D721Med (cell line): ENCODE measurements at places on chromosomes 5 and 9.

- DNase-seq = no peak
Observed at GRCh38 chr5:18095061-18095460, 460.8 kb downstream of the TAF11L14 start.

DNA sequence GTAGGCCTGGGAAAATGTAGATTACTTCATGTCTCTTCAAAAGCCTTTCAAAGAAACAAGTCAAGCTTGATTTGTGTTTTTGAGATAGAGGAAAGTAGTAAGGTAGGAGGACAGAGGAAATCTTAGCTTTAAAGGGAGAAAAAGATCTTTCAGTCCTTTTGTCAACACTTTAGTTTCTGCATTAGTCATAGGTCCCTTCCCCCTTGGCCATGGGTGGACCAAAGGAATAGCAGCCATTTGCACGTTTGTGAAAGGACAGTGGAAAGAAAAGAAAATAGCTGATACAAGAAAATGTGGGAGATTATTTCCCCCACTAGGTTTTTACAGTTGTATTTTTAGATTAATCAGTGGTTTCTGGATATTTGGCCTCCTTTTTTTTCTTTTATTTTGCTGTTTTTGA is 121.9 kb upstream of the GRHPR start:
- no peak for DNase-seq

GRCh38 chr9:99057665-99058625 is 47.0 kb upstream of the TGFBR1 start:
- DNase-seq = no peak

DNA sequence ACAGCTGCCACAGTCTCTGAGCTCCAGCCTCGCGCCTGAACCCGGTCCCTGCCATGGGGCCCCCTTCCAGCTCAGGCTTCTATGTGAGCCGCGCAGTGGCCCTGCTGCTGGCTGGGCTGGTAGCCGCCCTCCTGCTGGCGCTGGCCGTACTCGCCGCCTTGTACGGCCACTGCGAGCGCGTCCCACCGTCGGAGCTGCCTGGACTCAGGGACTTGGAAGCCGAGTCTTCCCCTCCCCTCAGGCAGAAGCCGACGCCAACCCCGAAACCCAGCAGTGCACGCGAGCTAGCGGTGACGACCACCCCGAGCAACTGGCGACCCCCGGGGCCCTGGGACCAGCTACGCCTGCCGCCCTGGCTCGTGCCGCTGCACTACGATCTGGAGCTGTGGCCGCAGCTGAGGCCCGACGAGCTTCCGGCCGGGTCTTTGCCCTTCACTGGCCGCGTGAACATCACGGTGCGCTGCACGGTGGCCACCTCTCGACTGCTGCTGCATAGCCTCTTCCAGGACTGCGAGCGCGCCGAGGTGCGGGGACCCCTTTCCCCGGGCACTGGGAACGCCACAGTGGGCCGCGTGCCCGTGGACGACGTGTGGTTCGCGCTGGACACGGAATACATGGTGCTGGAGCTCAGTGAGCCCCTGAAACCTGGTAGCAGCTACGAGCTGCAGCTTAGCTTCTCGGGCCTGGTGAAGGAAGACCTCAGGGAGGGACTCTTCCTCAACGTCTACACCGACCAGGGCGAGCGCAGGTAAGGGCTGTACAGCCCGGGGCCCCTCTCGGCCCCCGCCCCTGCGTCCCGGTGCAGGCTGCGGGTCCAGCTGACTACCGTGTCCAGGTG is 509 bp downstream of the LVRN start:
- DNase-seq = no peak

DNA sequence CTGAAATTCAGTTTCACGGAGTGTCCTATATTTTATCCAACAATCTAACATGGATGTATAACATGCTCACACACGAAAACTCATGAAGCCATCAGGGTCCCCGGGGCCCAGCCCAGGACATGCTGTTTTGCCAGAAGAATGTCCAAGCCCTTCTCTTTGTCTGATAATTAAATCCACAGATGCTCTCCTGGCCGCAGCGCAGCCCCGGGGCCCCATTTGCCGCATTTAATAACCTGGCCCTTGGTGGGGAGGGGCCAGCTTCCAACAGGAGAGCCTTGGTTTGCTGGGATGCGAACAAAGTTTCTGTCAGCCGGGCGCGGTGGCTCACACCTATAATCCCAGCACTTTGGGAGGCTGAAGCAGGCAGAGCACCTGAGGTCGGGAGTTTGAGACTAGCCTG is 30.0 kb downstream of the PLPP7 start:
- DNase-seq = no peak

GRCh38 chr5:12759377-12759776 is 855.1 kb upstream of the CTNND2 start:
- no peak for DNase-seq

DNA sequence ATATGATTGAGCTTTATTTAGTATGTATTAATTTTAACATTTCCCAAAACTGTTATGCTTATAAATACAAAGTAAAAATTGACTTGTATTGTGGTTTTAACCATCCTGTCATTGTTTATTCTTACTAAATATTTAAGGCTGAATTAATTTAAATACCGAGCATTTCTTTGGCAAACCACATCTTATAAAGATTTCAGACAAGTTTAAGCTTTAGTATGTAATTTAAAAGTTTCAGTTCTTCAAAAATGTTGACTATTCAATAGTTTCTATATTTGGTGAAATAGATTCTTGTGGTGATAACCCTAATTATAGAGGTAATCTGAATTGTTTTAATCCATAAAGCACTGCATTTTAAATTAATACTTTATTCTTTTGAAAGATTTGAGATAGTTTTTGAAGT is 65.5 kb downstream of the CCNH start:
- DNase-seq = no peak

- DNase-seq = no peak
Observed at GRCh38 chr9:126471084-126471624, 142.6 kb upstream of the LMX1B start.

GRCh38 chr5:107885601-107886000 is 214.9 kb upstream of the EFNA5 start:
- no peak for DNase-seq

- DNase-seq = no peak
Observed at GRCh38 chr9:76910861-76911260, 4.9 kb upstream of the PRUNE2 start.

DNA sequence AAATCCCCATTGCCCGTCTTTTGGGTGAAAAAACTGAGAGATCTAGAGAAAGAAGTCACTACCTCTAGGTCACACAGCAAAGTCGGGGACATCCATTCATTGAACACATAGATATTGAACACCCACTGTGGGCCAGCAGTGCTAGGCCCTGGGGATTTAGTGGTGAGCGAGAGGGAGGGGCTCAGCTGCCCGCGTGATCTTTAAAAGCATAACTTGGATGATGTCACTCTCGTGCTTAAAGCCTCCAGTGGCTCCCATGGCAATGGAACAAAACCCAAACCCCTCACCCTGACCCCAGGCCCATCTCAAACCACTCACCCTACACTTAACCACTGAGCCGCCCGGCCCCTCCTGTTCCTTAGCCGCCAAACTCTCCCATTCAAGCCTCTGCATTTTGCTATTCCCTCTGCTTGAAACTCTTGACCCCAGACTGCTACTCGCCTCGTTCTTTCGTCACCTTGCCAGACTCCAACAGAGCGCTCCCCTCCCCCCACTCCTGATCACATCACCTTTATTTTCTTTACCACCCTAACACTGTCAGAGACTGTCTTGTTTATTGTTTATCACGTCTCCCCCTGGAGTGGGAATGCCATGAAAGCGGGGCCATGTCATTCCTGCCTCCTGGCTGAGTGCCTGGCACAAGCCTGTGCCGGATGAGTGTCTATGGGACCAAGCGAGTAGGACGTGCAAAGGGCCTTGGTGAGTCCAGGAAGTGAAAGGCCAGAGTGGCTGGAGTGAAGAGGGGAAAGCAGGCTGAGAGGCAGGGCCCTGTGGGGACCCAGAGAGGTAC is 710 bp upstream of the PIP5KL1 start:
- DNase-seq = no peak

DNA sequence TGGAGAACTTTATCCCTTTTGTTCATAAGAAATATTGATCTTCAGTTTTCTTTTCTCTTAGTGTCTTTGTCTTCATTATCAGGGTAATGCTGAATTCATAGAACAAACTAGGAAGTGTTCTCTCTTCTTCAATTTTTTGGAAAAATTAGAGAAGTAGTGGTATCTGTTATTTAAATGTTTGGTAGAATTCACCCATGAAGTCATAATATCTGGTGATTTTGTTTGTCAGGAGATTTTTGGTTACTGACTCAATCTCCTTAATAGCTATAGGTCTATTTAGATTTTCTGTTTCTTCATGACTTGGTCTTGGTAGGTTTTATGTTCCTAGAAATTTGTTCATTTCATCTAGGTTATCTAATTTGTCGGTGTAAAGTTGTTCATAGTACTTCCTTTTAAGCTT is 45.4 kb upstream of the STARD4 start:
- no peak for DNase-seq

- no peak for DNase-seq
Observed at GRCh38 chr9:129999141-129999510, 43.9 kb downstream of the FNBP1 start.

DNA sequence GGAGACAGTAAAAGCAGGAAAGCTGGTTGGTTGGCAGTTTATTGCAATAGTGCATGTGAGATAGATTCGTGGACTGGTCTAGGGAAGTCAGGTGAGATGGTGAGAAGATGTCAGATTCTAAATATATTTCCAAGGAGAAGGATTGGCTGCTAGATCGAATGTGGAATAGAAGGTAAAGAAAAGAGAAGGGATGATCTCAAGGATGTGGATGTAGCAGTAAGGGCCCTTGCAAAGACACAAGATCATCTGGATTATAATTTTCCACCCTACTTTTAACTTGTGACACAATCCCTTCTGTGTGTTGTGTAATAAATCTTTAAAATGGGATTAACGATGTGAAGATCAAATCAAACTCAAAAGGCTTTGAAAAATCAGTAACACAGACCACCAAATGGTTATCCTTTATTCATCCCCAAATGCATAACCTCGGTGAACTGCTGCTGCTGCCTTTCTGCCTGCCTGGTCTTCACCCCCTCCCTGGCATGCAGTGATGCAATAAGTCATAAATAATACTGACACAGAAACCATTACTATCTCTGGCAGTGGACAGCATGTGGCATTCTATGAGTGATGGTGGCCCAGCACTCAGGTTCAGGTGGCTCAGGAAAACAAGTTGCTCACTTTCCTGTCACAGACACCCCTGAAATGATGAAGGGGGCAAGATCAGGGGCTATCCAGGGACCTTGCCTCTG is 178.4 kb downstream of the FAM114A2 start:
- DNase-seq = no peak

DNA sequence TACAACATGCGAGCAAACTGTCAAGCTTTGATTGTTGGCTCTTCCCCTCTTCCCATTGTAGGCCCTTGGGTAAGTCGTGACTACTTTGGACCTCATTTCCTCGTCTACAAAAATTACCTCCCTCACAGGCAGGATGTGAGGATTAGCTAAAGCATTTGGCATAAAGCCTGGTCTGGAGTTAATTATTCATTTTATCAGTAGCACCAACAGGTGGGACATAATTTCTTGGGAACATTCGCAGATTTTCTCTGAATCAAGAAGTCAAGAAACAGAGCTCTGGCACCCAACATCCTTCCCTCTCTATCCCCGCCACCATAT is 39.9 kb upstream of the SEMA6A start:
- DNase-seq = no peak

DNA sequence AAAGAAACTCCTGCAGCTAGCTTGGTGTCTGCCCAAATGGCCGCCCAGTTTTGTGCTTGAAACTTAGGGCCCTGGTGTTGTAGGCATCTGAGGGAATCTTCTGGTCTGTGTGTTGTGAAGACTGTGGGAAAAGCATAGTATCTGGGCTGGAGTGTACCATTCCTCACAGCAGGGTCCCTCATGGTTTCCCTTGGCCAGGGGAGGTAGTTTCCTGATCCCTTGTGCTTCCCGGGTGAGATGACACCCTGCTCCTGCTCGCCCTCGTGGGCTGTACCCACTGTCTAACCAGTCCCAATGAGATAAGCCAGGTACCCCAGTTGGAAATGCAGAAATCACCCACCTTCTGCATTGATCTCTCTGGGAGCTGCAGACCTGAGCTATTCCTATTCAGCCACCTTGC is 182.8 kb downstream of the GDNF start:
- DNase-seq = no peak

DNA sequence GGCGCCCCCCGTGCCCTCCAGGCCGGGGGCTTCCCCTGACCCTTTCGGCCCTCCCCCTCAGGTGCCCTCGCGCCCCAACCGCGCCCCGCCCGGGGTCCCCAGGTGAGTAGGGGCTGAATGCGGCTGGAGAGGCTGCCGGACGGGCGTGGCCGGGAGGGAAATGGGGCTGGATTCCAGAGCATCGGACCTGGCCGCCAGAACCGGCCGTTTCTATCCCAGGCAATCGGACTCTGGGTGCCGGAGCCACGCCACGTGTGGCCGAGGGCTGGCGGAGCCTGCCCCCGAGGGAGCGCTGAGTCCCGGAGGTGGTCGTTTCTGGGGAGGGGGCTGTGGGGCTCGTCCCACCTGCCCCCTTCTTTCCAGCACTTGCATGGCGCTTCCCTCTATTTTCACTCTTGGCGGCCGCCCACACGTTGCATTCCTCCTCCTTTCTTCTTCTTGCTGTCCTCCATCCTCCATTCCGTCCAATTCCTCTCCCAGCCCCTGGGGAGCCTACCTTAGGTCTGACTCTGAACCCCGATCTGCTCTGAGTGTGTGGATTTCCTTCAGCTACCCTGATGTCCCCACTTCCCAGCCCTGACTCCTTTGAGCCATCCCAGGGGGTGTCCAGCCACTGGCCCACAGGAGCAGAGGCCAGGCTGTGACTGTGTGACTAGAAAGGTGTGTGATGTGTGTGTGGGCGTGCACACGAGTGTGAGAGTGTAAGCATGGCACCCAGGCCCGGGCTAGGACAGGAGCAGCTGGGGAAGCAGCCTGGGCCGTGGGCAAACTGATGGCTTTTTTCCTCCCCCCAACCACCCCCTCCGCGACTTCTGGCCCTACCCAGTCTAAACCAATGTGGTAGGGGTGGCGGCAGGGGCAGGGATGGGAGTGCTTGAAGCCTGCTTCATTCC is 24.7 kb downstream of the GOLGA2 start:
- no peak for DNase-seq

GRCh38 chr9:19201899-19202891 is 28.3 kb upstream of the DENND4C start:
- DNase-seq = peak; percentile 23

GRCh38 chr5:68565427-68565826 is 349.9 kb downstream of the PIK3R1 start:
- no peak for DNase-seq

- DNase-seq = no peak
Observed at GRCh38 chr5:158920736-158921135, 179.0 kb downstream of the EBF1 start.

GRCh38 chr9:80878556-80878955 is 810.8 kb downstream of the TLE1 start:
- no peak for DNase-seq

DNA sequence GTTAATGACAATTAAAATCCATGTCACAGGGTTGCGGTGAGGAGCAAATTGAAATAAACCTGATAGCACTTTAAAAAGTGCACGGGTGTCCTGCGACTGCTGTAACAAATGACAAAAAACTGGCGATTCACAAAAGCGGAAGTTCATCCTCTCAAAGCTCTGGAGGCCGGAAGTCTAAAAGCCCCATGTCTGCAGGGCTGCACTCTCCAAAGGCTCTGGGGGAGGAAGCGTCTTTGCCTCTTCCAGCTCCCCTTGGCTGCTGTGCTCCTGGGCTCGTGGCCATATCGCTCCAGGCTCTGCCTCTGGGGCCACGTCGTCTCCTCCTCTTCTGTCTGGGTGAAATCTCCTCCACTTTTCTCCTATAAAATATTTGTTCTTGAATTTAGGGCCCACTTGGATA is 273.9 kb upstream of the IRX2 start:
- no peak for DNase-seq
